ENCODE measurements at places on chromosomes 7 and 10.

- H3K4me3 ChIP-seq, result peak overlapping the region; percentile 26
- H3K27me3 ChIP-seq, result no peaks in the 10 kb centered on the region
- H3K36me3 ChIP-seq, result no peaks in the 10 kb centered on the region
- H3K4me1 ChIP-seq, result peaks cover 8% of the 10 kb centered on the region
- DNase-seq, result no peak
Observed at GRCh38 chr7:15556339-15557105, 5.3 kb downstream of the AGMO start.

DNA sequence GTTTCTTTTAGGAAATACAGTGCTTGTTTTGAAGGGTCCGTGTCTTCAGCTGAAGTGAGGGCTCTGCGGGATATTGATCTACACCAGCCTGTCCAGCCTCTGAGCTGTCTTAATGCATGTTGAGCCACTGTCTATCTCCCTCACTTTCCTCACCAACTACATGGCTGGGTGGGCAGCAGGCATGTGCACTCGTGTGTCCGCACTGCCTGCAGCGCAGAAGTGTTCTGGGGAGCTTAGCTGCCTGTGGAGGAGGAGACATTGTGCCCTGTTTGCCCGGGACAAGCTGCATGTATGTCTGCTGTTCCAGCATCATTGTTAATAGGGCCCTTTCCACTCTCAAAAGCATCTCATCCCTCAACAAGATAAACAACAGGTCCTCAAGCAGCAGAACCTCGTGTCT is 133.1 kb upstream of the EEPD1 start:
- no peaks in the 10 kb centered on the region for H3K36me3 ChIP-seq
- DNase-seq, result no peak
- H3K27me3 ChIP-seq, result no peaks in the 10 kb centered on the region
- H3K27ac ChIP-seq, result no peak overlapping the region
- no peak overlapping the region for H3K4me3 ChIP-seq

- H3K4me1 ChIP-seq, result no peaks in the 10 kb centered on the region
- no peak overlapping the region for H3K27ac ChIP-seq
- H3K36me3 ChIP-seq, result no peaks in the 10 kb centered on the region
Observed at GRCh38 chr10:130337696-130338635, 201.8 kb downstream of the GLRX3 start.

- H3K27ac ChIP-seq, result no peak overlapping the region
- no peak for DNase-seq
- no peaks in the 10 kb centered on the region for H3K36me3 ChIP-seq
- H3K4me3 ChIP-seq, result no peak overlapping the region
Observed at GRCh38 chr7:157758468-157759245, 421.9 kb downstream of the DNAJB6 start.

DNA sequence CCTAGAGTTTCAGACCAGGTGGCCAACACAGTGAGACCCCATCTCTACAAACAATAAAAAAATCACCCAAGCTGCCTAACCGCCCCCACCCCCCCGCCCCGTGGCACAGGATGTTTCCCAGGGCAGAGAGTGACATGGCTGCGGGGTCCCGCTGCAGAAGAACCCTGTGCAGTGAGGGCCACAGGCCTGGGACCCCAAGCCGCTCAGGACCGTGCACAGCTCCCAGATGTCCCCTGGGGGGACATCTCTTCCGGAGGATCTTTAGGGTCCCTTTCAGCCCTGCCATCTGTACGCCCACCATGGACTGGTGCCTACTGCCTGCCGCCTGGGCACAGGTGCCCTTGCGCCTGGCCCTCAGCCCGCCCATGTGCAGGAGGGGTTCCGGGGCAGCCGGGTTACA is 373.6 kb downstream of the DNAJB6 start:
- H3K4me1 ChIP-seq, result no peaks in the 10 kb centered on the region
- no peak overlapping the region for H3K4me3 ChIP-seq
- H3K36me3 ChIP-seq, result no peaks in the 10 kb centered on the region
- DNase-seq, result no peak

DNA sequence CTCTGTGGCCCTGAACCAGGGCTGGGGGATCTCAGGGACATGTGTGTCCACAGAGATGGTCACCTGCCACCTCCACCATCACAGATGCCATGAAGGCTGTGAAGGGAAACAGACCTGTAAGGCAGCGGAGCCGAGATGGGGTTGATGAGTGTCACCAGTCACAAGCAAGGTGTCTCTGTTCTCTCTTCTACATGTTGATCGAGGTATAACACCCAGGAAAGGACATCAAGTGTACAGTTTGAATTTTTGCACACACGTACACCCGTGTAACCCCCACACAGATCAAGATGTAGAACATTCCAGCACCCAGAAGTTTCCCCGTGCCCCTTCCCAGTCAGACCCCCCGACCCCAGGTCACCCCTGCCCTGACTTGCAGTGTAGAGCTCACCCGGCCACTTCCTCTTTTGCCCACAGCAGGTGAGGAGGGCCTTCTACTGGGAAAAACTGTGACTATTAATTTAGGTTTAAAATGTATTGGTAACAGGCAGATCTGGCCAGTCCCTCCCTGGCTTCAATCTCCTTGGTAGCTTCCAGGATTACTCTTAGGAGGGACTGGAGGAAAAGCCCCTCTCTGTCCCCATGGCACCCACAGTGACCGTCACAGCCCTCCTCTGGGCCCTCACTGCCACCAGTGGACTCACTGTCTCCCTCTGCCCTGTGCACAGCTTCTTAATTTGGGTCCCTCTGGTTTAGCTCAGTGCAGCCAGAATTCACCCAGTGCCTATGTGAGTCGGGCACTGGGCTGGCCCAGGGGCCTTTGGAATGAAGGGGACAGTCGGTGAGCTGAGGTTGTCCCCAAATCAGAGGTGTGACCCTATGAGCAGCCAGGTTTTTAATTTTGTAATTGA is 108.2 kb downstream of the LHPP start:
- no peak overlapping the region for H3K4me3 ChIP-seq
- H3K36me3 ChIP-seq, result no peaks in the 10 kb centered on the region
- no peaks in the 10 kb centered on the region for H3K27me3 ChIP-seq
- no peak for DNase-seq
- H3K4me1 ChIP-seq, result peaks cover 9% of the 10 kb centered on the region

DNA sequence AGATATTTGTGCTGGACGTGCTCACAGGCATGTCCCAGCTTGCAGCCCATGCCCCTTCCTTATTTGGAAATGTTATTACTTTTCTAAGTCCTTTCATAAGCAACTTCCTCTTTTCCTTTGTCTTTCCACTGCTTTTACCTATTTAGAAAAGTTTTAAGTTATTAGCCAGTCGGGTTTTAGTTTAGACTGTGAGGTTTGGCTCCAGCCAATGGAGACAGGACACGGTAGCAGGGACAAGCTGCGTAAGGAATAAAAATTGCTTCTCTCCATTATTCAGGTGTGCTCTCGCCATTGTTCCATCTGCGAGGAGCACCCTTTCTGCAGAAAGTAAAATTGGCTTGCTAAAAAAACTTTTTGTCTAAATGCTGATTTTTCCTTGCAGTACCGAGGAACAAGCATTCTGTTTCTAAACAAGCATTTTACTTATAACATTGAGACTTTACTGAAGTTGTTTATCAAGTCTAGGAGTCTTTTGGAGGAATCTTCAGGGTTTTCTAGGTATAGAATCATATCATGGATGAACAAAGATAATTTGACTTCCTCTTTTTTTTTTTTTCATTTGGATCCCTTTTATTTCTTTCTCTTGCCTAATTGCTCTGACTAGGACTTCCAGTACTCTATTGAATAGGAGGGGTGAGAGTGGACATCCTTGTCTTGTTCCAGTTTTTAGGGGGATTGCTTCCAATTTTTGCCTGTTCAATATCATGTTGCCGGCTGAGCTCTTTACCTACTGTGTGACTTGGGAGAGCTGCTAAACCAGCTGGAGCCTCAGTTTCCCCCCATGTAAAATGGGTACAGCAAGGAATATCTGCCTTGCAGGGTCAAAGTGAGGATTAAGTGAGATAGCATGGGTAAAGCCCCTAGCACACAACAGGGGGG is 63.8 kb downstream of the ALOX5 start:
- H3K4me1 ChIP-seq, result no peaks in the 10 kb centered on the region
- H3K4me3 ChIP-seq, result no peak overlapping the region
- H3K27ac ChIP-seq, result peak overlapping the region; percentile 35
- no peak for DNase-seq
- no peaks in the 10 kb centered on the region for H3K36me3 ChIP-seq
- H3K27me3 ChIP-seq, result no peaks in the 10 kb centered on the region

DNA sequence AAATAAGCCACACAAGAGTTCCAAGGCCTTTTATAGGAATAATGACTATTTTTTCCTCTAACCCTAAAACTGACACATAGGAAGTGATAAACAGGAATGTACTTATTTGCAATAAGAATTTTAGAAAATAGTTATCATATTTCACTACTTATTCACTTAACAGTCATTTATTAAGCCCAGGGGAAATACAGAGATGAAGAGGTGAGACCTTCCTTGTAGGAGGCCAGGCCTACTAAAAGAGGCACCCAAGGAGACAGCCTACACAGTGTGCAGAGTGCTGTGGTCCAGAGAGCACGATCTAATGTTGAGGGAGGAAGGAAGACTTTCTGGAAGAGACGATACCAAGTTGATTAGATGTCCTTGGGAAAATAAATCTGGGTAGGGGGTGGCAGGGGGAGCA is 45.0 kb upstream of the PPP1R3C start:
- no peak for DNase-seq
- H3K27ac ChIP-seq, result no peak overlapping the region
- no peaks in the 10 kb centered on the region for H3K27me3 ChIP-seq
- no peaks in the 10 kb centered on the region for H3K36me3 ChIP-seq

DNA sequence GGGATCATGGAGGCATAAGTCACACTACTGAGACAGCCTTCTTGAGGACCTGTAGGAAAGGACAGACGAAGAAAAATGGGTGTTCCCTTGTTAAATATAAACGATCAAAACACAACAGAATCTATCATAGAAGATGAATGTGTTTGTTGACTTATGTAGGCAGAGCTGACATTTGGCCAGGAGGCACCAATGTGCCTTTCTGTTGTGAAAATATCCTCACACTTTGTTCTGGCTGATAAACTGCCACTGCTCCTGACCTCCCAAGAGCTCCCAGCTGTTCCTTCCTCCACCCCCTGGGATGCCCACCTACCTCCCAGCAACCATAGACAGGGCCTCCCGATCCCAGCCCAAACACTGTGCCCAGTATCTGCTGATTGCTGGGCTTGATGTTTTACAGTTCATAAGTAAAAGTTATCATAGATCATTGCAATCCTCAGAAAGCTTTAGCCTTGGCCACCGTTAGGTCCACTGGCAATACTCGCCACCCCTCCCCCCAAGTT is 116.6 kb downstream of the CTTNBP2 start:
- H3K36me3 ChIP-seq, result no peaks in the 10 kb centered on the region
- no peaks in the 10 kb centered on the region for H3K4me1 ChIP-seq
- H3K27me3 ChIP-seq, result no peaks in the 10 kb centered on the region
- no peak overlapping the region for H3K4me3 ChIP-seq

DNA sequence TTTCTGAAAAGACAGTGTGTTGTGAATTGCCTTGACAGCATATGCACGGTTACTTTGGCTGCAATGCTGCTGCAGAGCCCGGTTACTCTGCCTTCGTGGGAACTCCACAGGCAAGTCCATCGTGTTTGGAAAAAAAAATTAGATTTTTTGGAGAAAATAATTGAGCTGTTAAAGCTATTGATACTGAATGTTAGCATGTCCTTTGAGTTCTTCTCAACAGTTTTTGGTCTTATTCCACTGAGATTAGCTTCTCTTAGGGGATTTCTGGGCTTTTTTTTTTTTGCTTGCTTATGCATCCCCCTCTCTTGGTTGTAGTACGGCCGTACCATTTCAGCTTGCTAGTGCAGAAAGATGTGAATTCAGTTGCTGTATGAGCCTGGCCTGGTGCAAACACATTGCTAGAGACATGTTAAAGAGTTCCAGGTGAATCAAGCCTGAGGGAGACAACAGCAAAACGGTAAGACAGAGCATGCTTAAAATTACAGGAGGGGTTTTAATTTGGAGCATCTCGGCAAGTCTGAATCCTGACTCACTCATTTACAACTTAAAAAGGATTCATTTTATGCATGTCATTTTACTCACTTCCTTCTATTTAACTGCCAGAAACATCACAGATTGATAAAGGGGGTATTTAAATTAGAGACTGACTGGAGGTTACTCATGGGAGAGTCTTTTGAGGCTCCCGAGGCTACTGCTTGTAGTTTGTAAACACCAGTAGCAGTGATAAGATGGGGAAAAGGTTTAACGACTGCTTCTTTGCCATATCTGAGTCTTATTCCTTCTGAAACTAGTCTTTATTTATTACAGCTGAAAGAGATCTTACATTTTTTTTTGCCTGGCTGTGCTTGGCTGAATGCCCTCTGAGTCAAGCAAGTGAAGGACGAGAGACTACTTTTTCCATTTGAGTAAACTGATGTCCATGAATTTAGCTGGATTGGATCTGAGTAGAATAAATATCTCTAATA is 113.7 kb downstream of the CDK14 start:
- DNase-seq, result no peak
- H3K27me3 ChIP-seq, result no peaks in the 10 kb centered on the region
- H3K4me1 ChIP-seq, result peaks cover 26% of the 10 kb centered on the region
